ENCODE measurements at places on chromosomes 2 and 18.
A peak's percentile ranks its signal among the peaks of the same experiment; 100 is the strongest.

- no peak for DNase-seq
These were observed 55.9 kb downstream of the ARHGAP28 start for GRCh38 chr18:6785411-6785810.

DNA sequence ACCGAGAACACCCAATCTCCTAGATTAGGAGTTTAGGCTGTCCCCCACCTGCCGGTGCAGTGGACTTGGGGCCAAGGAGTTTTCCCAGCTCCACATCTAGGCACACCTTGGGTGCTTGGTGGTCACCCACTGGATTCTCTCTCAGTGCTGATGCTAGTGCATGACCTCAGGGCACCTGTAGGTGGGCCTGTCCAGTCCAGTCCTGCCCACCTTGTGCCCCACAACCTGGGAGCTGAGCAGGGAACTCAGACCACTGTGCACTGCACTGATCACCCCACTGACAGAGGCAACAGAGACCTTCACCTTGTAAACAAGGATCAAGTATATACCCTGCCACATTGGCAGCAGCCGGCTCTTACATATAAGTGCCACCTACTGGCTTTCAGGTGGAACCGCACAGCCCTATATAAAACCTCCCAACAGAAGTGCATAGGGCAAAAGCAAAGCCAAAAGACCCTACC lies 12.7 kb upstream of the CDH19 start:
- no peak for DNase-seq

- DNase-seq = peak; percentile 5
These were observed 37.4 kb upstream of the NOL4 start for GRCh38 chr18:34261865-34262780.

DNA sequence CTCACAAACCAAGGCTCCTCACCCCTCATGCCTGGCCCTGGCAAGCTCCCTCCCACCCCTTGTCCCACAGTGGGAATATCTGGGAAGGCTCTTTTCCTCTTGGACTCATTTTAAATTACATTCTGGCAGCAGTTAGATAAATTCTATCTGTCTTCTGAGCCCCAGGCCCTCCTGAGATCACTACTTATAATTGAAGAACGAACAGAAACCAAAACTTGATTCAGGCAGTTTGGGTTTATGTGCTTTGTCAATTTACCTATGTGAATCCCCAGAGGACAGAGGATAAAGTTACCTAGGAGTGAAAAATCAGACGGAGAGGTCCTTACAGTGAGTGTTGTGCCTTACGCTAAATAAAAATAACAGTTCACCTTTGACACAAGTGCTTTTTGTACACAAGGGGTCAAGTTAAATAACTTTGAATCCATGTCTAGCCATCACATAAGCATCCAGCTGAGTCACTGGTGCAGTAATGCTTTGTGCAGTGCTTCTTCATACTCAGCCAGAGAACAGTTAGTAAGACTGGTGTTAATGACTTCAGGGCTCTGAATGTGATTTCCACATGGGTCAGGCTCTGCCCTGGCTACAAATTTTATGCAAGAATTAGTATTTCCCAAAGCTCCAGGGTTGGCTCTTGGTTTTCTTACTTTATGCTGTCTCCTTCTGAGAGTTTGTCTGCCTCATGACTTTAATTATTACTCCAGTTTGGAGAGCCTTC lies 329.3 kb downstream of the INSIG2 start:
- no peak for DNase-seq

DNA sequence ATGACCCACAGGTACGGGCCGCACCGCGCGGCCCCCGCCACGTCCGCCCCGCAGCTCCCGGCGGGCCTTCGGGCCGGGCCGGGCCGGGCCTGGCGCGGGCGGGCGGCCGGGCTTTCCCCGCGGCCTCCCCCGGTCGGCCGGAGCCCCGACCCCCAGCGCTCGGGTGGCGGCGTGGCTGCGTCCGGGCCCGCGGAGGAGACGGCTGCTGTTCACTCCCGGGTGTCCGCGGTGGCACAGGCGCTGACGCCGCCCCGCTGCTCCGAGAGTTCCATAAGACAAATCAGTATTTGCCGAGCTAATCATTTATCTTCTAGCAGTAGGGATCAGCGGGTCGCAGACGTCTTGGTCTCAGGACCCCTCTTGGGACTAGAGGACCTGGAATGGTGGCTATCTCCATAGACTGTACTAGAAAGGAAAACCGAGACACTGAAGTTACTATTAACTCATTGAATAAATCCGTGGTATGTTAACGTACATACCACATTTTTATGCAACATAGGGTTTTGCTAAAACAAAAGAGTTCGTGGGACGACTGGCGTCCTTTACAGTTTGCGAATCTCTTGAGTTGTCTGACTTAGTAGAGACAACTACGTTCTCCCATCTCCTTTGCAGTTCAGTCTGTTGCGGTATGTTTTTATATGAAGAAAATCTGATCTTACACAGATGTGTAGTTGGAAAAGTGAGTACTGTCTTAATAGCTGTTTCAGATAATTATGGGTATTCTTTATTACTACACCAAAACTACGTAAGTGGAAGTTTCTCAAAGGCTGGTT lies 500 bp downstream of the LIMS1 start:
- no peak for DNase-seq

DNA sequence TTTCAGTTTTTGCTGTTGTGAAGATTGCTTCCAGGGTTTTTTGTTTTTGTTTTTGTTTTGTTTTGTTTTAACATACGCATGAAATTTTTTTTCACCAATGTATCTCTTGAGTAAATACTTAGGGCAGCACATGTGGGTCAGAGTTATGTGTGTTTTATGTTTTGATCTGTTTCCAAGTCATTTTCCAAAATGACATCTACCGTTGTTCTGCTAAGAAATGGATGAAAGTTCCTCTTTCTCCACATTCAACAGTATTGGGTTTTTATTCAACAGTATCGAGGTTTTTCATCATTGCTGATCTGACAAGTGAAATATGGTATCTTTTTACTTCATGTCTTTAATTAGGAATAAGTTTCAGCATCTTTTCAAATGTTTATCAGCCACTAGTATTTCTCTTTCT lies 16.7 kb downstream of the RNF144A start:
- DNase-seq = no peak

GRCh38 chr2:202687276-202687675 lies 52.5 kb downstream of the FAM117B start:
- DNase-seq = no peak

DNA sequence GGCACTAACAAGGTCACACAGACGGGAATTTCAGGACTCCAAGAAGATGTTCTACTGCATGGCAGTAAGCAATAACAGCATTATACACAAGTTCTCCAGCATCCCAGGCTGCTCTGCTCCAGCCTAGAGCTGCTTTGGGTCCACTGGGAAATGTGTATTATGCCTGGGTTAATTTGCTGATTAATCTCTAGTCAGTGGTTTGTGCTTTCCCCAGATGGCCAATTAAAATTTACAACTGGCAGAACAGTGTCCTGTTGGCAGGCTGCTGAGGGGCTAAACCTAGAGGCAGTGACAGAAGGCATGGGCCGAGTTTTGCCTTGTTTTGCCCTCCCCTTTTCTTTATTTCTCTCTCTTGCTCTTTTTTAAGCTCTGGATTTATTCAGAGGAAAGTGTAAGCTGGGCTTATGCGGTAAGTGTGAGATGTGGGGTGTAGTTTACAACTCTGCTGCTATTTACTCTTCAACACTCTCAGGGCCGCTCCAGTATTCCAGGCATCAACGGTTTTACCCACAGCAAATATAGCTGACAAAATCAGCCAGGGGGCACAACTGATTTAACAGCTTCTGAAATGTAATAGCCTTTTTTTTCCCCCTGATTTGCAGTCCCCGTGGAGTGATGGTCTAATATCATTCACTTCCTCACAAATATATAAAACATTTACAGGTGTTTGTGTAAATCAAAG lies 348.0 kb downstream of the GPD2 start:
- DNase-seq = no peak

DNA sequence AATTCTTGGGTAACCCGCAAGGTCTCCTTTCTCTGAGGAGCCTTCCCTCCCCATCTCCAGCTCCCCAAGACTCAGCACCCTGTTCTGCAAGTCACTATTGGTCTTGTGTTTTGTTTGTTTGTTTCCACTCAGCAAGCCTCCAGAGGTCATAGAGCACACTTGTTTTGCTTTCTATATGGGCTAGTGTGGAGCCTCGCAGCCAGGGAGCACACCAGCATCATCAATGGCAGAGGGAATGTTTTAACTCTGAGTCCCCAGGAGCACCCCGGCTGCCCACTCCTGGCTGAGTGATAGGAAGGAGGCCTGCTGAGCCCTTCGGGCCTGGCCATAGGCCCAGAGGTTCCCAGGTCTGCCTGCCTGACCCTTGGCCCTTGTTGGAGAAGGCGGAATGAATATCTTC lies 36.6 kb downstream of the GLI2 start:
- DNase-seq = no peak

GRCh38 chr2:228777855-228778355 lies 493.2 kb downstream of the PID1 start:
- no peak for DNase-seq

DNA sequence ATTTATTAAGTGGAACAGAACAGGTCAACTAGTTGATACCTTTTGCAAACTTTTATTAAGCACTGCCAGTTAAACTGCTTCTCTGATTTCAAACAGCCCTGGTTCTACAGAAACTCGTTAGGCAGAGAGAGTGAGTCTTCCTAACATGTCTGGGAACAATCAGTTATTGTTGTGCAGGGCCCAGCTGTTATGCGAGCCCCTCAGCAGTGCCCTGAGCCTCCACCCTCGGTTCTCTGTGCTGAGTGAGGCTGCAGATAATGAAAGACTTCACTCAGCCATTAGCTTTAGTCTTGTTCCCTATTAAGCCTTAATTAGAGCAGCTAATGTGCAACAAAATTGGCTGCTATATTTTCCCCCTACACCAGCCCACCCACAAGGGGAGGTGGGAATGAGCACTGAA lies 39.6 kb downstream of the KCTD18 start:
- no peak for DNase-seq

- DNase-seq = no peak
These were observed 602 bp upstream of the ADAM17 start for GRCh38 chr2:9556121-9556743.

DNA sequence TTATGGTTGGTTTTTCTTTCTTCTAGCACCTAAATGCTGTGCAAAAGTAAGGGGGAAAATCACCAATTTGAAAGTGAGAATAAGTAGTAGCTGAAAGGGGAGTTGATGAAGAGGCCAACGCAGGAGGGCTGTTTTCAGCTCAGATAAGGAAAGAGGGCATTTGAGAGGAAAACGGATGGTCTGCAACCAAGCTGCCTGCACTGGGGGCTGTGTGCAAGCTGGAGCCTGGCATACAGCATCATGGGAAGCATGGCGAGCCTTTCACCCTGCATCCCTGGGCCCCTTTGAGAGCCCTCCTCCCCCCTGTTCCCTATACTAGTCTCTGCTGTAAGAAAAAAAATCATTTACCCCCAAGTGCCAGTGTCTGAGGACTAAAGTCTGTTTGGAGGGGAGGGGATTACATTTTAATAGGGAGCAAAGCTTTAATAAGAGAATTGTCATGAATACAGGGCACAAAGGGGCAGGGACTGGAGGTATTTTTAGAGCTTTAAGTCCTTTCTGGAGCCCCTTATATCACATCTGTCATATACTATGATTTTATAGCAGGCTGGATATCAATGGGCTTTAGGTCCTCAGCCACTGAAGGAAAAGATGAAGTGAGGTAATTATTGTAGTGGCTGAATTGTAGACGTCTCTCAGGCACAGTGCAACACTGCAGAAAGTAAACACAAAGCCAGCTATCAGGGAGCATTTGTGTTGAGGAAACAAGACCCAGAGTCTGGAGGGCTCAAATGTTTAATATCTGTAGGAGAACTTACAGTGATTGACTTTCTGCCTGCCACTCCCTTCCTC lies 120.7 kb downstream of the FSHR start:
- no peak for DNase-seq

DNA sequence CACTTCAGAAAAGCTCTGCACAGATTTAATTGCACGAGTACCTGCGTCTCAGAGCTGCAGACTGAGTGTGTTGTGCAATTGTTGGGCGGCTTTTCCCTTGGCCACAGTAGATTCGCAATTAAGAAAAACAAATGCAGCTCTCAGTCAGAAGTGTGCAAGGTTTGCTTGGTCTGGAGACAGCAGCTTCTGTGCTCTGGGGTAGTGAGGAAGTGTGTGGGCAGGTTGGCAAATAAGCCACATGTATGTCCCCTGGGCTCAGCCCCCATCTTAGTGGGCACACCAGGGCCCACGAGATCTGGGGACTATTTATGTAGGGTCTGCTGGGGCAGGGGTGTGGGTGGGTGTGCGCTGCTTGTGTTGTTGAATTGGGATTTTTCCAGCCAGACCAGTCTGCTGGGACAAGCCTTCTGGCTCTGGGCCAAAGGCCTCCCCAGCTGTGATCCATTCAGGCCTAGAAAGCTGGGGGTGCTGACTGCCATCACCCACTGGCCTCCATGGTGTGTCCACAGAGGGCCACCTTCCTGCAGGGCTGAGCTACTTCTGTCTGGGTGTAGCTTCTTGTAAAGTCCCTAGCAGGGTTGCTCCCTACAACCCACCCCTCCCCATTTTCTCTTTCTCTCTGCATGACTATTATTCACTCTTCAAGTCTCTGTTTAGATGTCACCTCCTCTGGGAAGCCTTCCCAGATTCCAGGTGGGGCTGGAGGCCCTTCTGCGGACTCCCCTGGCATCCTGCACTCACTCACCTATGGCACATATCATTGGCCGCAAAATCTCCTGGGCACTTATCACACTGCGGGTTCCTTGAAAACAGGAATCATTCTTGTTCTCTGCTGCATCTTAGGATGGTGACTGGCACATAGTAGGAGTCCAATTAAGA lies 67.8 kb downstream of the ODC1 start:
- no peak for DNase-seq

DNA sequence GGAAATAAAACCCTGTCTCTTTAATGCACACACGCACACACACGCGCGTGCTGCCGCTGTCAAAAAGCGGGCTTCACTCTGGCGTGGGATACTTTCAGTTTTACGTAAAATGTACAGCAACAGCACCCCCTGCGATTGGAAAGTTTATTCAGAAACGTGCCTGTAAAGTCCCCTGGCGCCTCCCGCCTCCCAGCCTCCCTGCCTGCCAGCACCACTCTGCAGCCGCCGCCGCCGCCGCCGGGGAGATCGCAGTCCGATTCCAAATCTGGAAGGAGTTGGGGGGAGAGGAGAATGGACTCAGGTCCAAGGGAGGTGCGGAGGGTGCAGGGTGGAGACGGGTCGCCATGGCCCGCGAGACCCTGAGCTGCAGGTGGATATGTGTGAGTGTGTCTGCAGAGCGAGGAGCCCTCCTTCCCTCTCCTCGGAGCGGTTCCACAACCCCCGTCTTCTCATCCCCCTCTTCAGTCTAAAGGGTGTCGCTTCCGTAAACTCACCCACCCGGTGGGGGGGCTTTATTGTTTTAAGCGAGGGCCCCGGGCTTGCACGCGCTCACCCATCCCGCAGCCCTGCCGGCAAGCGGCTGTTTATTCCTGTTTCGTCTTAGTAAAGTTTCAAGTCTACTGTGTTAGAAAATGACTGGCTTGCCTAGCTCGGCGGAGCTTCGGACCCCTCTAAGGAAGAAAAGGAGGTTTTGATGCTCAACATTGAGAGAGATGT lies 1.8 kb upstream of the BCL11A start:
- peak; percentile 70 for DNase-seq

- peak; percentile 70 for DNase-seq
These were observed 7.8 kb upstream of the TRABD2A start for GRCh38 chr2:84888401-84889276.

All from GM20000 (cell line).